ENCODE measurements at places on chromosomes 1 and 21. TPM values are rescaled to one million over a fixed set of nuclear protein-coding genes. Genes with fewer than 3 reads are reported as not detected.

CD247 gene
- 0.72 TPM for total RNA-seq

WARS2 gene
- 6.3 TPM for total RNA-seq

RCSD1 gene
- not detected for total RNA-seq

CFHR2 gene
- total RNA-seq, result not detected

CSF3R gene
- total RNA-seq, result not detected

HHAT gene
- total RNA-seq, result 1.3 TPM

Measured in A549 treated with Hydrocortisone at 1 μM for 4 hours (cell line).